Pons (tissue), 1 donor: ENCODE measurements at places on chromosomes 12 and 14.

GRCh38 chr12:52151153-52151836, 40.5 kb downstream of the KRT80 start:
- DNase-seq: no peak

GRCh38 chr14:82500222-82500621, 966.6 kb upstream of the SEL1L start:
- no peak for DNase-seq

GRCh38 chr12:5620896-5621295, 189.0 kb downstream of the NTF3 start:
- DNase-seq: no peak

DNA sequence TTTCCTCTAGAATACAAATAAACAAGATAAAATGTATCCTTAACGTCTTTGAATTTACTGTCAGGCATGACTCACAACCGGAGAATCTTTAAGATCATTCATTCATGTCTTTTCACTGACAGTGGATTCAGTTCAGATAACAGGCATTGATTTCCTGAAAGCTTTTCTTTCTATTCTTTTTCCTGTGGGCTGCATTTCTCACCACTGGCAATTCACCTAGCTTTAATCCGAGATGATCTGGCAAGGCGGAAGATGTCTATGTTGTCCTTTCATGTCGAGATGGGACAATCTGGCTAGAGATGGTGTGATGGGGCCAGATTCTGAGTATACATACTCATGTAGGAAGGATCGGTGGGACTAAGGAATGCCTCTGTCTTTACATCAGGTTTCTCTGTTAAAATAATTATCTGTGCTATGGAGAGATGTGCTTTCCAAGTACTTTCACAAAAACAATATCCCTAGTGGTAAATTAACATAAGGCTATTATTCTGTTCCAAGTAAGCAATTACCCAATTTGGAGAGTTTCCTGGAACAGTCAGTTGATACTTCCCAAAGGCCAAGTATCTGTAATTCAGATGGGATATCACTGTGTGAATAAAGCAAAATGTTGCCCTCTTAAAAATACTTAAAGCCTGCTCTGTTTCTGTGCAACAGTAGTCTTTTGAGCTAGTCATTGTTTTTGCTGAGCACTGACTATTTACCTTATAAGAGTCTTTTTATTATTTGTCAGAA, 17.8 kb downstream of the ACSS3 start:
- peak; percentile 14 for DNase-seq

- DNase-seq: peak; percentile 11
Observed at GRCh38 chr14:60862283-60862682, 118.6 kb downstream of the TRMT5 start.

GRCh38 chr14:24633353-24633752, 637 bp downstream of the GZMB start:
- DNase-seq: no peak

- no peak for DNase-seq
Observed at GRCh38 chr12:56932867-56933266, 1.3 kb downstream of the SDR9C7 start.

GRCh38 chr14:51621654-51622053, 30.1 kb upstream of the FRMD6 start:
- DNase-seq: no peak

GRCh38 chr14:94728950-94729349, 41.0 kb downstream of the GSC start:
- no peak for DNase-seq

- DNase-seq: no peak
Observed at GRCh38 chr12:93288626-93289025, 89.1 kb upstream of the NUDT4 start.

GRCh38 chr12:77354766-77355362, 289.5 kb upstream of the E2F7 start:
- no peak for DNase-seq

DNA sequence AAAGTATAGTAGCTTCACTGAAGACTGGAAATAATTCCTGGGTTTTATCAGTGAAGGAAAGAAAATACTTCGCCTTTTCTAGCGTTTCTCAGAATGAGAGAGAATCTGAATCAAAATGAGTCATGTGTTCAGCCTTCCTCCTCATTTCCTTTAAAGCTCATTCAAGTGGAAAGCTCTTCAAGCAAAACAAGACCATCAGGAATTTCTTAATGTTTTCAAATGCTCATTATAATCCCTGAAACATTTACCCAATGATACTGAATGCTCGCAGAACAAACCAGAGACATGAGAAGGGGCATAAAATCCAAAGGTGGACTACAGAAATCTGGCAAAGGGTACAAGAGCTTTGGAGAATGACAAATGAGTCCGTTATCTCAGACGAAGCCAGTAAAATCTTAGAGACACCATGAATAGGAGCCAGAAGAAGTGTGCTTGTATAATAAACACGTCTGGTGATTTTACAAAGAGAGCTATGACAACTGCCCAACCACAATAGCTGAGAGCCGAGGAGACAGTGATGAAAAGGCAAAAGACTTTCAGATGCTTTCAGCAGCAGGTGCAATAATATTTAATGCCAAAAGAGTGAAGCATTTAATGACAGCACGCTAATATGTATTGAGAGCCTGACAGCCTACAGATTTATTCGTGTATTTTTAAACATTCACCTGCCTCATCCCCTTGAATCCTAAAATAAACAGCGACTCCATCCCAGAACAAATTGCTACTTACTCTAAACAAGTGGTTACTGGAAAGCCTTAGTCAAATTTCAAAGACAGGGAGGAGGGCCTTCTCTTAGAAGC, 19.0 kb downstream of the SPRING1 start:
- DNase-seq: no peak

GRCh38 chr14:103725739-103726395, 10.3 kb downstream of the ZFYVE21 start:
- DNase-seq: no peak

GRCh38 chr12:68178774-68179439, 19.4 kb upstream of the IFNG start:
- DNase-seq: no peak

- peak; percentile 53 for DNase-seq
Observed at GRCh38 chr14:33948869-33949408, 1.9 kb downstream of the EGLN3 start.

DNA sequence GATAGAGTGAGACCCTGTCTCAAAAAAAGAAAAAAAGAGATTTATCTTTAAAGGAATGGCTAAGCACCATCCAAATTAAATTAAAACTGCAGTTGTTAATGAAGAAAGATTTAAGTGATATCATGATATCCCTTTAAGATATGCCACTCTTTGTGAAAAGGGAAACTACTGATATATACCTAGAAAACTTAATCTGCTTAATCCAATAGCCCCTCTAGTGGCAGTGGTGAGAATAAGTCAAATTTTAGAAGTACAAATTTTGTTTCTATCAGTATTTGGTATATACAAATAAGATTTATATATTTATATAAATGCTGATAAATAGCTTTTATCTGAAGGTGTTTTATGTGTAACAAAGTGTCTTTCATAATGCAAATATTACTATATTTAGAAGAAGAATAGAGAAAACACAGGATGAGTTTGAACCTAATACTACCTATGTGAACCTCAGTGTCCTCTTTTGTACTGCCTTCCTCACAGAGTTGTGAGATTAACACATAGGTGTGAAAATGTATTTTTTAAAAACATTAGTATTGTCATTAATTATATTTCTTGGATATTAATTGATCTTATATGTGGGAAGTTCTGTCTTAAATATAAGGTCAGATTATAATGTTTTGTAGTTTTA, 51.4 kb upstream of the GARIN2 start:
- DNase-seq: no peak

DNA sequence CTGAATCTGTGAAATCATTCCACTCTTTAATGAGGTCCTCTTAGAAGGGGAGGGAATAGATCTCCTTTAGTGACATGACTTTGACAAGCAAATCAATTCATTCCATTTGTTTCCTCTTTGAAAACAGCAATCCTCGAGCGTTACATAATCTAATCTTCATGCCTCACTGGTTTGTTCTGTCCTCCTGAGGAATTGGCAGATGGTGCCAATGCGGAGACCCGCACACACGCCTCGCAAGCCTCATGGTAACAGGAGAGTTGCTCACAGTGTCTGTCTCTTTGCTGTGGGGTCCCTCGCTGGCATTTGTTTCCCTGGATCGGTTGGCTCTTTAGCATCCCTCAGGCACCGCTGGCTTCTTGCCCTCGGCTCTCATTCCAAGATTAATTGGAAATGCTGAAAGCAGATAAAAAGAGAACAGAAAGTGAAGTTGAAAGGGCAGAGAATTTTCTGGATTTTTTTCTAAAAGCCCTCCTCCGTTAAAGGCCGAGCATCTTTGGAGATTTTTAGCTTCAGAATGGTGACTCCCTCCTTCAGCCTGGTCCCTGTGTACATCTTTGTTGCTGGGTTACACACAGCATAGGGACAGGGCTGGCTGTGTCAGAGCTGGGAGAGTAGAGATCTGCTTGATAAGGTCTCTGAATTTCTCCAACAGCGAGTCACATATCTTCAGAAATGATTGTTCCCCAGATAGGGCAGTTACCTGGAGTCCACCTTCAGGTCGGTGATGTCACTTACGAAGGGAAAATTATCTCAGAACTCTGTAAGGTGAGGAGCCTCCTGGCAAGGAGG, 10.1 kb upstream of the CABP1 start:
- peak; percentile 27 for DNase-seq

DNA sequence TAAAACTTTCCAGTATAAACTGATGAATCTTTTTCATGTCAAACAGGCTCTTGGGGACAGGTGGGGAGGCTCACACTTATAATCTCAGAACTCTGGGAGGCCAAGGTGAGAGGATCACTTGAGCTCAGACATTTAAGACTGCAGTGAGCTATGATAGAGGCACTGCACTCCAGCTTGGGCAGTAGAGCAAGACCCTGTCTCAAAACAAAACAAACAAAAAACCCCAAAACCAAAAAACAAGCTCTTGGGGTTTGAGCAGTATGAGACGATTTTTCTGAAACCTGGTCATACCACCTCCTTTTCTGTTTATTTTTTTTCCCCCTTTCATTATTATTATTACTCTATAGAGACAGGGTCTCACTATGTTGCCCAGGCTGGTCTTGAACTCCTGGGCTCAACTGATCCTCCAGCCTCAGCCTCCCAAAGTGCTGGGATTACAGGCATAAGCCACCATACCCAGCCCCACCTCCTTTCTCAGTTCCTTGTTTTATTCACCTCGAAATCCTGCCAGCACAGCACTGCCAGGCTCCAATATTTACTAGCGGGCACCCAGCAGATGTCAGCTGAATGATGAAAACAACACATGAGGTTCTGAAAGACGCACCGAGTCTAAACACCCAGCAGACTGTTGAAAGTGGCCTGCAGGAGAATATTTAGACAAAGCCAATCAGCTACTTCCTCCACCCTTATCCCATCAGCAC, 19.5 kb upstream of the CDK17 start:
- DNase-seq: peak; percentile 49

GRCh38 chr14:104464907-104465306, 114.7 kb upstream of the C14orf180 start:
- DNase-seq: no peak
